ENCODE measurements at places on chromosomes 12 and 14.
A peak's percentile ranks its signal among the peaks of the same experiment; 100 is the strongest.

GRCh38 chr12:25194722-25195055, 271 bp downstream of the DNAI7 start:
- no peak for DNase-seq

DNA sequence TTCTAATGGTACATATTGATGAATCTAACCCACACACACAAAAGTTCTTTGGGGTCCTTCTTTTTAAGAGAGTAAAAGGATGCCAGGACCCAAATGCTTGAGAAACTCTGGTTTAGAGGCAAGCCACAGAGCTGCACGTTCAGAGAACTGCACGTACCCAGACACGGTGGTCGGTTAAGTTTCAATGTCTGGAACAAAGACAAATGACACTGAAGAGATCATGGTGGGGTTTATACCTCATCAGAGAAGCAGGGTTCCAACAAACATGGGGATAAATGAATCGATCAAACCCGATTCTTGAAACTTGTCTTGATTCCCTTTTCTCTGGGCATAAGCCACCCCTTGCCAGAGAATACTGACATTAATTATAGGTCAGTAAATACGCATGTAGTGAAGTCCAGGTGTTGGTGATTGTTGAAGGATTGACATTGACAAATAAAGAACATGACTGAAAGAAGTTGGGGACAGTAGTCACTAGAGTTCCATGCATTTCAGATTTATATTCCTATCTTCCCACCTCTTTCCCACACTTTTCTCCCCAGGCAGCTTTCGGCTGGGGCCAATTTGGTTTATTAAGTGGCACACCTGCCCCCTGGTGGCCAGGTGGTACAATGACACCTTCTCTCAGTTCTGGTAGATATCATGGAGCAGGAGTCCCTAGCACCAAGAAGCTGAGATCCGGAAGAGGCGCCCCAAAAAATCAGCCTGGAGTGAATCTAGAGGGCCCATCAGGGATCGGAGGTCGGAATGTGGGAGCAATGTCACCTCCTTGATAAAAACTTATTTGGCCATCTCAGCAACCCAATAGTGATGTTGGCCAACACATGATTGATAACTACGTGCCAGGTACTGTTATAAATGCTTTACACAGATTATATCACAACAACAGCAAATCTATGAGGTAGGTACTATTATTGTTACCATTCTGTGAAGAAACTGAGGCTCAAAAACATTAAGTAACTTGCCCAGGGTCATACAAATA, 17.8 kb upstream of the HDAC7 start:
- peak; percentile 61 for DNase-seq

- no peak for DNase-seq
Measured at GRCh38 chr14:54170301-54170700, 213.7 kb upstream of the BMP4 start.

DNA sequence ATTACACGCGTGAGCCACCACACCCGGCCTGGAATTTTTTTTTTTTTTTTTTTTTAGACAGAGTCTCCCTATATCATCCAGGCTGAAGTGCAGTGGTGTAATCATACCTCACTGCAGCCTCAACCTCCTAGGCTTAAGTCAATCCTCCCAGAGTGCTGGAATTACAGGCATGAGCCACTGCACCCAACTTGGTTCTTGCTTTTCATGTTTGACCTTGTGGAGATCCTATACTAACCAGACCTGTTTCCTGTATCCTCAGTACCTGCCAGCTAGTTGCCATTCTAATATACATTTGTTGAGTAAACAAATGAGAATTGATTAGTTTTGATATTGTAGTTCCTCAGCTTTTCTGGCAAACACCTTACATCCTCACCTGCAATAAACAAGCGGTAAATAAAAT, 3.2 kb upstream of the VSIG10 start:
- no peak for DNase-seq

- no peak for DNase-seq
Measured at GRCh38 chr12:25257590-25258324, 7.0 kb upstream of the KRAS start.

- DNase-seq = no peak
Measured at GRCh38 chr14:23577710-23578392, 739 bp downstream of the JPH4 start.

All from stimulated activated naive CD4-positive, alpha-beta T cell (primary cell).